Mesendoderm (in vitro differentiated cells): ENCODE measurements at places on chromosomes 7 and 10.
A peak's percentile ranks its signal among the peaks of the same experiment; 100 is the strongest.

GRCh38 chr10:98038288-98038687 lies 7.9 kb upstream of the CRTAC1 start:
- peak; percentile 55 for DNase-seq

DNA sequence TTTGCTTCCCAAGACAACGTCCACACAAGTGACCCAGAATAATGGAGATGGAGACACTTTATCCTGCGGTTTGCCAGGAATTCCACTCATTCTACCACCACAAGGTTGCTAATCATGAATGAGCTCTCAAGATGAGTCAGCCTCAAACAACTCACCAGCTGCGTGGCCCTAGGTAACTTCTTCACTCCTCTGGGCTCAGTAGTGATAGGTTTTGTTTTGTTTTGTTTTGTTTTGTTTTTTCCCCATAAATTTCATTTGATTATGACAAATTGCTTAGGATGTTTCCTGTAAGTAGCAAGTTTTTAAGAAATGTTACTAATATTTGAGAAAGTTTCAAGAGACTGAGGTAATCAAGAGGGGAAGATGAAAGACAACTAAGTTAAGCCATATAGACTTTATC lies 286.8 kb downstream of the PARD3 start:
- peak; percentile 99 for DNase-seq

- no peak for DNase-seq
Observed at GRCh38 chr10:44473146-44473545, 88.2 kb upstream of the CXCL12 start.

DNA sequence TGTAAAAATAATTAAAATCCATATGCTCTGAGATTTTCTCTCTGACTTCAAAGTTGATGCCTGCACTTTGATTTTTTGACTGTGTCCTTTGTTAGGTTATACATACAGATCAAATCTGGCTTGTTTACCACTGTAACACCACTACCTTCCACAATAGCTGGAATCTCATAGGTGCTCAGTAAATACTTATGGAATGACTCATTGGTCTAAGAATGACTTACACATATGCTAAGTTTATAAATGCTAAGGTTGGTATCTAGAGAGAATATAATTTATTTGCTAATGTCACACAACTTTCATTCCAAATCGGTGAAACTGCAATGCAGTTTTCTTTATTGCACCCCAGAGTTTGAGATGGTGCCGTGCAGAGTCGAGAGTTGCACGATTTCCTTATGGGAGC lies 578.5 kb downstream of the SH2D4B start:
- peak; percentile 34 for DNase-seq

DNA sequence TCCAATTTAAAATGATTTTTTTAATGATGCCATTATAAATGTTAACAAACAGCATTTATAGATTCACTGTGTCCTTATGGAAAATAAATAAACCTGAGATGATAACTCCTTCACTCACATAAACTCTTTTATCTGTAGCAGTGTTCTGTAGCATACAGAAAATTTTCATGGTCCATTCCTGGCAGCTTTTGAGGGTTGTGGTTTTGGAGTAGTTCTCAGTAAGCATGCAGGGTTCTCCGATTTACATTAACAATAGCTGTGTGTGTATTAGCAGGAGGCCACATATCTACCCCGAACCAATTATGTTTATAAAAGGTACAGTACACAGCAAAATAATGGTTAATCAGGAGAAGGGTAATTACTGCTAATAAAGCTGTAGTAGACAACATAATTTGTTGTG lies 162.7 kb downstream of the CDCA7L start:
- DNase-seq: no peak

- DNase-seq: no peak
Observed at GRCh38 chr7:131159961-131160361, 167.7 kb upstream of the MKLN1 start.

DNA sequence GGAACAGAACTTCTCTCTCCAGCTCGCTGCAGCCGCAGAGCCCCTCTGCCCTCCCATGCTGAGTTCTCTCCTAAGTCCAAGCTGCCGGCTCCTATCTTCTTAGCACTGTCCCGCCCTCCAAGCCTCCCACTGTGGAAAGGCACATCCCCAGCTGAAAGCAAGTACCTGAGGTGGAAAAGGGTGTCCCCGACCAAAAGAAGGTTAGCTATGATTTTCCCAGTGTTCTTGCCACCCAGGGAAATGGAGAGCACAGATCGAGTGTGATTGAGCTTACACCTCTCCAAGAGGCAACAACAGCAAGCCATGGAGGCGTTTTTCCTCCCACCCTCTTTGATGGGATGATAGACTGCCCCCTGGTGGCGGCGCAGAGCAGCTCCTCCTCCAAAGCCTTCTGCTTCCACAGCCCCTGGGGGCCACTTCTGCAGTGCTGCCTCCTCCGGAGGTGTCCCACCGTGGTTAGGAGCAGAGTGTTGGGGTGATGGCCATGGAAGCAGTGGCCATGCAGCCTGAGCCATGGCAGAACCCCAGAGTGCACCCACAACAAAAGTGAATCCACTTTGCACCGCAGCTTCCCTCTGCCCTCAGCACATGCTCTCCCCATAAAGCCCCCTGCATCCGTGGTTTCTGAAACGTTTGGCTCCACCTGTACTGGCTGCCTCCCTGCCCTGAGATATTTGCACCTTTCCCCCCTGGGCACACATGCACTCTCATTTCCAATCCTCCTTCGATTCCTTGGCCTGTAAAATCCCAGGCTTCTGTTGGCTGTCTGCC lies 143.1 kb upstream of the STK17A start:
- DNase-seq: peak; percentile 89

DNA sequence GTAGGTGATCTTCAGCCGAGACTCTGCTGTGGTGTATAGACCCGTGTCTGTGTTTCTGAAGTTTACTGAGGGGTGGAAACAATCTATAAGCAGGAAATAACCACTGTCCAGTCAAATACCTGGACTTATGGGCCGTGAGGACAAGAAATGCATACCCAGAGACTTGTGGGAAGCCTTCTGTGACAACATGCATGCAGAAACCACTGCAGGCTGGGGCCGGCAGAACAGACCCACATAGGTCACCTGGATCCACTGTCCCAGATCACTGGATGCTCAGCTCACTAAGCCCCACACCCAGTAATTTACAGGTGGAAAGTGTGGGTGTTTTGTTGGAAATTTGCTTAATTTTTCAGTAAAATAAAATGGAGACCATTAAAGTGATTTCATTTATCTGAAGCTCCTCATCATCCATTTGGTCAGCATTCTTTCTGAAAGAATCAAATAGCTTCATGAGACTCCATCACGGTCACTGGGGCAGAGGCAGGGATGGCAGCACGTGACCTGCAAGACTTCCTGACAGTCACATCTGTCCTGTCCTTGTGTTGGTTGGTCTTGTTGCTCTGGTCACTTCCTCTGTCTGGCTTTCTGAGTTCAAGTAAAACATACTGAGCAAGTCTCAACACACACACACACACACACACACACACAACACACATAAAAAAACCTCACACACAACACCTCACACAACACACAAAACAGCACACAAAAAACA lies 108.3 kb downstream of the TNS3 start:
- DNase-seq: no peak

- no peak for DNase-seq
Observed at GRCh38 chr7:134449680-134450079, 9.2 kb downstream of the AKR1B1 start.

DNA sequence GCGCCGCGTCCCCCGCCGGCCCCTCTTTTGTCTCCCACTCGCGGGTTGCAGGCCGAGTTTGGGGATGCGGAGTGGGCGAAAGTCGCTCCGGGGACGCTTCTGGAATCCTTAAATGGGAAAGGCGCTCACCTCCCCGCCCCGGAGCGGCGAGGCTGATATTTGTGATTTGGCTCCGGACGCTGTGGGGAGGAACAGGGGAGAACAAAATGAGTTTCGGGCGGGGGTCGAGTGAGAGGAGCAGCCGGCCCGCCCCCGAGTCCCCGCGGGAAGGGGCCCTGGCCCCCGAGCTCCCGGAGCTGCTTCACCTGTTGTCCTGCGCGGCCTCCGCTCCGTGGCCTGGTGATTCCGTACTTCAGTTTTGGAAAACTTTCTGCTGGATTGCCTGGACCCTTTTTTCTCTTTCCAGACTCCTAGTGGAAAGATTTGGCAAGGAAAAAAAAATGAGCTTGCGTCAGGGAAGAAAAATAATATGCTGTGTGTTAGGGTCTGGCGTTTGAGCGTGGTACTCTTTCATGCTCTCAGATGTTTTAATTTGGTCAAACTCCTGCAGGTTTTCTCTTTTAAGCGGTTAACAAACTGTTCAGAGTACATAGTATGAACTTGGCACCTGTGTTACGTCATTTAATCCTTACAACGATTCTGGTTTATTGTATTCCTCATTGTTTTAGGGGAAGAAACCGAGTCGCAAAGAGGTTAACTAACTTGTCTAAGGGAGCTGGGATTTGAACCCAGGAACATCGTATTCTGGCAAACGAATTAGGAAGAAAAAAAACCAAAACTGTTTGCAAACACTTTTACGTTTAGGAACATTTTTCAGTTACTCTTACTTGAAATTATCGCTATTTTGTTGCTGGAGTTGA lies 924 bp downstream of the BMPR1A start:
- peak; percentile 50 for DNase-seq

DNA sequence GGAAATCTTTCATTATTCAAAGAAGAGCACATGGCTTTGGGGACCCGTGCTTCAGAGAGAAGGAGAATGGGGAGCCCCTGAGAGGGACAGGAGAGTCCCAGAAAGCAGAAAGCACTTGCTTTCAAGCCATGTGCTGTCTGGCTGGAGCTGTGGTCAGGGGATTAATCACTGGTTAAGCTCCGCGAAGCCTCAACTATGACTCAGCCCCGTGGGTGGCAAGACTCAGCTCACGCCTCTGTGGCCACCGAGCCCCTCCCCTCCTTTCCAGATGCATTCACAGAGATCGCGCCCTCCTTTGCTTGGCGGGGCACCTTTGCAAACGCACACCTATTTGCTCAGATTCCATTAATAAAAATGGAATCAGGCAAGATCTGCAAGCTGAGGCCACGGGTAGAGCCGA lies 202.9 kb upstream of the TCERG1L start:
- DNase-seq: peak; percentile 51

GRCh38 chr7:152759949-152760853 lies 649 bp downstream of the ACTR3B start:
- peak; percentile 38 for DNase-seq

GRCh38 chr7:102061354-102061945 lies 225.2 kb upstream of the SH2B2 start:
- no peak for DNase-seq

DNA sequence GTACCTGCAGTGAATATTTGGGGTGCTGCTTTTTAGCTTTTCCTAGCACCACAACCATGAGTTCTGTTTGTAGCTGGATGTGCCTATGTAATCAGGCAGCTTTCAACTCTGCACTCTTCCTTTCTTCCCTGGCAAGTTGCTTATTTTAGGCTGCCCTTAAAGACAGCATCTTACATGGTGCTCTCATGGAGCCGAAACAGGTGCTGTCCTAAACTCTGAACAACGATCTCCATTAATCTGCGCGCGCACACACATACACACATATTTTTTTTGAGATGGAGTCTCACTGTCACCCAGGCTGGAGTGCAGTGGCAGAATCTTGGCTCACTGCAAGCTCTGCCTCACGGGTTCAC lies 9.1 kb downstream of the RPS24 start:
- DNase-seq: no peak

DNA sequence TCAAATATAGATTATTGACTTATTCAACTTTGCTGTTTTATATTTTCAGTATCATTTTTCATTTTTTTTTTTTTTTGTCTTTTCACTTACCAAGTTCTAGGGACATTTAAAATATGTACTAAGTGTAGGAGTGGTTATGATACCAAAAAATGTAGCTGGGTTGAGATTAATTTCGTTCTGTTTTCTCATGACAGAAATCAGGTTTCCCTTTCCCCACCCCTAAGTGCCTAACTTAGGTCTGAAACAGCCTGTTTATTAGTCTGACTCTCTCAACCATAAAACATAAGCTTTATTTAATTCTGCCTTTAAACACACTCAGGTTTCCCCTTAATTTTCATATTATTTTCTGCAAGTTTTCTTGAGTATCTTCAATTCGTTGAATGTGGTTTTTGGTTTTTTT lies 22.1 kb downstream of the TMEM106B start:
- no peak for DNase-seq

DNA sequence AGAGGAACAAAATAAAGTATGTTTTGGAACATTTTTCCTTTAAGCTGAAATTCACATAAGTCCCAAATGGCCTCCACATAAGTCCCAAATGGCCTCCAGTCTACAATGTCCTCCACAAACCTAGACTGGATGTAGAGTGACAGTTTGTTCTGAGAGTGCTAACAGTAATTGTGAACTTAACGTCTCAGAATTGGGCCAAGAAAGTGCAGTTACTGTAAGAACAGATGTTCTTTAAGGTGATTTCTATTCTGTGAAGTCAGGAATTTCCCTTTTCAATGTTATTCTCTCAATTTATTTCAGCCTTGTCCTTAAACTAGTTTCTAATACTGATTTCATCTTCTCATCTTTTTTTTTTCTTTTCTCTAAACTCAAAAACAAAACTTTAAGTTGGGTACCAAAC lies 188.7 kb upstream of the SEMA3E start:
- no peak for DNase-seq

GRCh38 chr10:114874827-114875411 lies 53.3 kb downstream of the FHIP2A start:
- peak; percentile 93 for DNase-seq

DNA sequence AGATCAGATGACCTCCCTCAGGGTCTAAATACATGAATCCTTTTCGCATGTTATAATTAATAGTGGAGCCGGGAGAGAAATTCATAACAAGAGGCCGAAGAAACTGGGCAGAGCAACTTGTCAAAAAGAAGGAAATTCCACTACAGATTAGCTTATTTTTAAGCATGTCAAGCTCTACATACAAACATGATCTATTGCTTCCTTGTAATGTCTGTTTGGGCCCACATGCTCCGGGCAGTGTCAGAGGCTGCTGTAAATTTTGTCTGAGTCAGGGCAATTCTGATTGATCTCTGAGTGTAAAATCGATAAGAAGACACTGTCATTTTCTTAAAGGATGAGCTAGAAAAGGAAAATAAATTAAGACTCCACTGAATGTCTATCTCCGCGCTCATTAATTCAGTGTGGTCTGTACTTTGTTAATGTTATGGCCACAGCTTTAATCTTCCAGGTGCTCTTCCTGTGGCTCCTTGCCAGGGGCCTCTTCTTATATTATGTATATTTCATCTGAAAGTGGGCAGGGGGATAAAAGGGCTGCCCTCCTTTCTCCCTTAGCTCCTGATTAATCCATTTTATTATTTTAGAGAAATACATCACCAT lies 194.1 kb upstream of the SP8 start:
- no peak for DNase-seq

DNA sequence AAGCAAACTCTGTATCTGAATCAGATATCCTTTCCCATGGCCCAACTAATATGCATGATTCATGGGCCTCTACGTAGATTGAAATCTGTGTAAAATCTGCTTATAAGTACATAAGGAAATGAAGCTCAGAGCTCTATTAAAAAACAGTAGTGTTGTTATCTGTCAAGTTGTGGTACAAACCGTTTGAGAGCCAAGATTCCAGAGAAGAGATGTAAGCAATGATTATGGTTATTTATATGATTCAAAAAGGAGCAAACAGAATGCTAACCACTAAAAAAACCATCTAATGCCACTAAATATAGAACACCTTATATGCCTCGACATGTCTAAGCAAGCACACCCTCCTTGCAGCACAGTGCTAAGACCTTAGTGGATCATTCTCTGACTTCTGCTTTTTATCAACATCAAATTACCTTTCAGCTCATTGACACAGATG lies 26.6 kb downstream of the RPP38 start:
- no peak for DNase-seq
